ENCODE measurements at places on chromosomes 1 and 21.

DNA sequence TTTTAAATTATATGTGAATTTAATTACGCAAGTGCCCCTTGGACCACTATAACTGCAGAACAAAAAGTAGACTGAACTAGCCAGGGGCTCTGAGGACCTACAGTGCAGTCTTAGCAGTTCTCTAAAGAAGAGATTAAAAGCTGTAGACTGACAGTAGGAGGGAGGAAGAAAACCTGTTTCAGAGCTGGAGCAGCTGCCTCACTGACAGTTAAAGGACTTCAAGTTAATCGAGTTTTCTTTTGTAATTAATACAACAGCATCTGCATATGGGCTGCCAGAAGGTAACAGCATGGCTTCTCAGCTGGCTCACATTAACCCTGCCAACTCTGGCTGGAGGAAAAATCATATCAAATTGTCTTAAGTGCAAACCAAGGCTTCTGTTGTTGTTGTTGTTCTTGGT lies 19.9 kb downstream of the DSTYK start:
- no peak for DNase-seq

DNA sequence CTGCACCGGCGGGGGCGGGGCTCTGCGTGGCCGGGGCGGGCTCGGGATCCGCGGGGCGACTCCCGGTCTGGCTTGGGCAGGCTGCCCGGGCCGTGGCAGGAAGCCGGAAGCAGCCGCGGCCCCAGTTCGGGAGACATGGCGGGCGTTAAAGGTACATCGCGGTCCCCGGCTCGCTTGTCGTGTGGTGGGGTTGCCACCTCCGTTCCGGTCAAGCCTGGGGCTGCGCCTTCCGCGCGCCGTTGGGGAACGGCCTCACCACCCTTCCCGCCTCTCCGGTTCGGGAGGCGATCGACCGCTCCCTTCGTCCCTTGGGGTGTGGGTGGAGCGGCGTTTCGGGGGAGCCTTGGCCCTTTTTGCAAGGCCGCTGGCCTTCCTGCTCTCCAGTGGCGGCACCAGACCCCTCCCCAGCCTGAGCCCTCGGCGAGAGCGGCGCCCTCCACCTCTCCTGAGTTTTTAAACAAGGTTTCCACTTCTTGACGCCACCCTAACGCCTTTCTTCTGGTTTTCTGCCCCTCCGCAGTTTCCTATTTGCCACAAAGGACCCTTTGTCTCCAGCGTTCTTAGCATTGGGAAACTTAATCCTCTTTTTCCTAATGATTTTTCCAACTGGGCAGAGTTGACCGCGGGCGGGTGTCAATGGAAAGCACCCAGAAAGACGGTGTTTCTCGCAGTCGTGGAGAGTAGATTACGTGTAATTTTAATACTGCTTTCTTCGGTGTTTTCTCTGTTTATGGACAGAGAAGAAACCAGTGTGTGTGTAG lies at the start of the genes LEPR and LEPROT:
LEPR (plus strand) TSS at position 79 of the 761 bp plus-strand sequence. CDS start 144,898 bp downstream, outside the sequence.
LEPROT (plus strand) TSS at position 79 of the 761 bp plus-strand sequence; CDS start at position 136, 57 bp downstream.
- no peak for DNase-seq

- no peak for DNase-seq
These were observed 2.5 kb downstream of the FRRS1 start for GRCh38 chr1:99763956-99764355.

GRCh38 chr21:45861156-45861870 lies 120.3 kb upstream of the COL6A1 start:
- no peak for DNase-seq

GRCh38 chr1:243596431-243597062 lies 253.5 kb downstream of the AKT3 start:
- DNase-seq, result no peak

DNA sequence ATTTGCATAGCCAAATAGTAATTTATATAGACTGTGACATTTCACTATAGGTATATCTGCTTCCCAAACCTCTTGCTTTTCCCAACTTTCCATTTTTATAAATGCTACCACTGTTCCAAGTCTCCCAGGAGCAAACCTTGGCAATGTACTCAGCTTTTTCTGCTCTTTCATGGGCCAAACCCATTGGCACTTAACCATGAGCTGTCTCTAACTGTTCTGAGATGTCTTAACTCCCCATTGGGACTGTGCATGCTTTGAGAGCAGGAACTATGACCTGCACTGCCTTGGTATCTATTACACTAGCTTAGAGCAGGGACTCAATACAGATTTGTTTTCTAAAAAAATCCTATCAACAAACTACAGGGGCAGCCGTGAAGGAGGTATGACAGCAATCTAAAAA lies 22.5 kb upstream of the KHDRBS1 start:
- DNase-seq, result no peak

DNA sequence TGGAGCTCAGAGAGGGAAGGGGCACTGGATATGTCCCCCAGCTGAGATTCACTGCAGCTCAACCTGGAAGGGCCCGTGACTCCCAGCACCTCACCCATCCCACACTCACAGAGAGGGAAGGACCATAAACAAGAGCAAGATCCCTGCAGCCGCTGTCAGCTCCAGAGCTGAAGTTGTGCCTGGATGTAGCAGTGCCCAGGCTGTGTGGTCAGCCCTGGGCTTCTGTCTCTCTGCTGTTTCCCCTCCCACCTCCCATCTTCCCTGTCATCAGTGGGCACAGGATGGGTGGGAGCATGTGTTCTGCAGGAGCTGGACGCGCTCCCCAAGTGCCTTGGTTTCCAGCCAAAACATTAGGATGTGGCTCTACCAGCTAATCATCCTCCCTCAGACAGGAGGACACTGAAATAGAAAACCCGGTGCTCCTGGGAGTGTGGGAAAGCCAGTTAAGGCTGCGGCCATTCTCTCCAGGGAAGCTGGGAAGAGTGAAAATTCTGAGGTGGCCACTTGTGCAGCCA lies 282.7 kb downstream of the NPHP4 start:
- DNase-seq, result no peak

DNA sequence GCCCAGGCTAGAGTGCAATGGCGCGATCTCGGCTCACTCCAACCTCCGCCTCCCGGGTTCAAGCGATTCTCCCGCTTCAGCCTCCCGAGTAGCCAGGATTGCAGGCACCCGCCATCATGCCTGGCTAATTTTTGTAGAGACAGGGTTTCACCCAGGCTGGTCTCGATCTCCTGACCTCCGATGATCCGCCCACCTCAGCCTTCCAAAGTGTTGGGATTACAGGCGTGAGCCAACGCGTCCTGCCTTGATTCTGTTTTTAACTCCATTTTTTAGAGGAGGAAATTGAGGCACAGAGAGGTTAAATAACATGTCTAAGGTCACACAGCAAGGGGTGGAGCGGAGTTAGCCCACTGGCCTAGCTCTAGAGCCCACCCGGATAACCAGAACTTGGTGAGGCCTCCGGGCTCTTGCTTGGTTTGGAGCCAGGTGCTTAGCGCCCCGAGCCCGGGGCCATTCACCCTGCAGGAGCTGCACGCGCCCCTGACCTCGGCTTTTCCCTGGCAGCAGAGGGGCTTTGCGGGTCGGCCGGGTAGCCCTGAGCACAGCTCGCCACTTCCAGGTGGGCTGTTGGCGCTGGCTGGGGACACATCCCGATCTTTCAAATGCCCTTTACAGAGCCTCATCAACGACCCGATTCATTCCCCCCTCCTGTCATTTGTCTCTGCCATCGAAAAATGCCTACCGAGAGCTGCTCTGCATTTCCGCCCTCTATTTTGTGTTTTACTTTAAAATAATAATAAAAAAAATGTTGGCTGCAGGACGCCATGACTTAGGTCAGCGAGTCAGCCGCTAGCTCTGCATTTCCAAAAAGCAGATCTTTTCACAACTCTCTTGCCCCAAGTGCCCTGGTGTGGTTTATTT lies 11.2 kb downstream of the SIM2 start:
- DNase-seq, result no peak

DNA sequence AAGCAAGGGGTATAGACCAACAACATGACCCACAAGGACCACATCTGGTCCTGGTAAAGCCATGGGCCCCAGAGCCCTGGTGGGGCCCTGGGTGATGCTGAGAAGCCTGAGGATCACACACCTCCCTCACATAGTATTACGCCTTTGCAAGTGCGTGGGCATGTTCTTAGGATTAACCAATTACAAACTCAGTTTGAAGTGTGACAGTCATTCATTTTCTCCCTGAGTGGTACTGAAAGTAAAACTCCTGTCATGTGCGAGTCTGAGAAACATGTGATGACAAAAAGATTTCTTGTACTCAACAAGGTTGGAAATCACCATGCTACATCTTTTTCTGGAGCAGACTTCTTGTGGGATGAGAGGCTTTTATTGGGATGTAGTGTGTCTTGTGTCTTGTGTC lies 315.3 kb upstream of the DUSP10 start:
- no peak for DNase-seq

GRCh38 chr1:244183037-244183436 lies 132.0 kb downstream of the ZBTB18 start:
- DNase-seq, result no peak

DNA sequence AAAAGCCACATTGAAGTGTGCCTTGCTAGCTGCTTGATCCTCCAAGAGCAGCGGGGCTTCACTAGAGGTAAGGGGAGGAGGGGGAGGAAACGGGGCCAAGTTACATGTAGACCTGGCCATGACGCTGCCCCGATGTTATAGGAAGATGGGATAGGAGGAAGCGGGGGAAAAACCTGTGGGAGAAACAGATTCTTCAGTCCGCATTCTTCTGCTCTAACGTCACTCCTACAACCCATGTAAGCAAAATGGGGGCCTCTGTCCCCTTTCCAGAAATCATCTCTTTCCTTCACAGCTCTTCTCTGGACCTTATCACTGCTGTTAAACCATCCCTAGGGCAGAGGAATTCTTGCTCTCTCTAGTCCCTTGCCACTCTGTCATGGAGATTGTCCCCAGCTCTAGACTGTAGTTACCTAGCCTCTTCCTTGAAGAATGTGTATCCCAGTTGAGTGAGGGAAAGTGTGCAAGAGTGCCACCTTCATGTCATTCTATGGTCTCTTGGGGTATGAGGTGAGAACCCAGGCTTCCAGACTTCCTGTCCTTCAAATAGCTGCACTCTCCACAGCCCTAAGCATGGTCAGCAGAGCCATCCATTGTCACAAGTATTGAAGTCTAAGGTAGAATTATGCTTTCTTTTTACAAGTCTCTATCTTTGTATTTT lies 11.4 kb downstream of the PLEKHO1 start:
- DNase-seq, result no peak

- DNase-seq, result no peak
These were observed 33.7 kb downstream of the PSEN2 start for GRCh38 chr1:226903819-226904716.

DNA sequence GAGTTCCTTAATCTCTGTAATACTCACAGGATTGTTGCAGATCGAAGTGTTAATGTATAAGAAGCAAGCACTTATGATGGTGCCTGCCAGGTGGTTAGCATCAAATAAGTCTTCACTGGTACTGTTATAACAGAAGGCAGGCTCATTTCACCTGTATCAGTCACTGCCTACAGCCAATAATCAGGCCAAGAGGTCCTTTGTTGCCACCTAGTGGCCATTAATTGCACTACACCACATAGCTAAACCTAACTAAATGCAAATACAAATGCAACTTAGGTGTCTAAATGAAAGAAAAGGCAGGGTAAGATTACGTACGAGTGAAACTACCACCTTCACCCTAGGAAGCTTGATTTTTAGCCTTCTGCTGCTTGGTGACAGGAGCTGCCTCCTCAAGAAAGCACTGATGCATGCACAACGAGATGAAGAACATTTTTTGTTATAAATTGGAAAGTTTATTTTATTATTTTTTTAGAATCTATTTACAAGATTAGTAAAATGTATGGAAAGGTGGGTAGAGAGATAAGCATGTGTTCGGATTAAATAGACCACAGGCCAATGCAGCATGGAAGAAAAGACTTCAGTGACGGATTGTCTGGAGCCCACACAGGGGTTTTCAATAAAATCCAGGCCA lies 334.8 kb upstream of the CAMK1G start:
- DNase-seq, result peak; percentile 57

- DNase-seq, result no peak
These were observed 10.1 kb downstream of the MFSD2A start for GRCh38 chr1:39965044-39965443.

DNA sequence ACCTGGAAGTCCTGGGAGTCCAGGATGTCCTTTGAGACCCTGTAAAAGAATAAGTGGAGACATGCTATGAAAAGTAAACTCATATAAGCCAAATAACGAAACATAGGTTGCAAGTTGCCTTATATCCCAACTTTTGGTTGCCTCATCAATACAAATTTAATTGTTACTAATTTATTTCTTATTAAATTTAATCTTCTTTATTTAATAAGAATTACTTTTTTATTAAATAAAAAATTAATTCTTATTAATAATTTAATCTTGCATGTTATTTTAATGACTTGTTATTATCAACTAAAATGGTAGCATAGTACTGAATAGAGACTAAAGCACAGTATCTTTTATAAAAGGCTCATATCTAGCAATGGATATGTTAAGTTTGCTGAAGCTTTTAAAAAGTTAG lies 92.9 kb downstream of the COL24A1 start:
- DNase-seq, result no peak

- DNase-seq, result no peak
These were observed 577 bp downstream of the RAB3GAP2 start for GRCh38 chr1:220271706-220272046.

- DNase-seq, result peak; percentile 12
These were observed 104.0 kb upstream of the OLIG2 start for GRCh38 chr21:32921632-32922230.

DNA sequence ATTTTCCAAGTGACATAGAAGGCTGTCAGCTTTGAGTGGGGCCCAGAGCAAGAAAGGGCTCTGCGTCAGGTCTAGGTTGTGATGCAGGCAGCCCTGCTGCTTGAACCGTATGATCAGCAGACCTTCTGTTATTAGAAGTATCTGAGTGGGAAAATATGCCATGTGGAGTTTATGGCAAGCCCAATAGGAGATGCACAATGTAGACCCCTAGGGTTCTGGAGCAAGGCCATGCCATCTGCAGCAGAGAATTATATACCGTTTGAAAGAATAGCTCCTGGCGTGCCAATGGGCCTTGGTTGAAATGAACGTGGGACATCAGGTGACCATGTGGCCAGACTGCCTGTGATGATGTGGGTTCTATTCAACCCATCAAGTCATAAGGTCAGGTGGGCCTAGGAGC lies 44.1 kb upstream of the ZBTB18 start:
- DNase-seq, result no peak

DNA sequence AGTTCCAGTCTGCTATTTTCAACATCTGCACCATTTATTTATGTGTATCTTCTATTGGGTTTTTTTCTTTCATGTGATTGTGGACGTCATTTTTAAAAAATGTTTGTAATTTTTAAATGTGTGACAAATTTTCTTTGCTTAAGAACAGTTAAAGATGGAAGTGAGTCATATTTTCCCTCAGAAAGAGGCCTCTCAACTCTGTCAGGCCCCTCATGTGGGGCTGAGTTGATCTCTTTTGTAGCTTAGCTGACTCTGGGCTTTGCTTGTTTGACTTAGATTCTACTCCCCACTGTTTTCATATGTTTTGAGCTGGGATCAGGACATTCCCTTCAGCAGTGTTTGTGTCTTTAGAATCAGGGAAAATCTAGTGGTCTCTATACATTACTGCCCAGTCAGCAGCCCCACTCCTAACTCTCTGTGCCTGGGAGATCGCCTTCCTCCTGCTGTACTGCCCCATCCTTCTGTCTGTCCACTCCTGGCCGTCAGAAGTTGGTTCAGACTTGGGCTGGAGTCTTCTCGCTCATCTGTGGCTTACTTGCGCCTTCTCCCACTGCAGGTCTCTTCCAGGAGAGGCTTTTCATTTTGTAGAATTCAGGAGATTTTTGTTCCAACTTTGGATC lies 137.4 kb downstream of the DYRK1A start:
- no peak for DNase-seq

Data from iPS DF 19.7 (cell line).